ENCODE measurements at places on chromosomes 3 and 15. TPM values are rescaled to one million over a fixed set of nuclear protein-coding genes. Genes with fewer than 3 reads are reported as not detected.
A peak's percentile ranks its signal among the peaks of the same experiment; 100 is the strongest.

The GOLGA6L2 gene
- total RNA-seq = not detected

- no peak for DNase-seq
These were observed at the start of gene FEZF2 for GRCh38 chr3:62373215-62373614. FEZF2 (minus strand) TSS chr3:62373550; CDS start chr3:62372868, 682 bp downstream.

DNA sequence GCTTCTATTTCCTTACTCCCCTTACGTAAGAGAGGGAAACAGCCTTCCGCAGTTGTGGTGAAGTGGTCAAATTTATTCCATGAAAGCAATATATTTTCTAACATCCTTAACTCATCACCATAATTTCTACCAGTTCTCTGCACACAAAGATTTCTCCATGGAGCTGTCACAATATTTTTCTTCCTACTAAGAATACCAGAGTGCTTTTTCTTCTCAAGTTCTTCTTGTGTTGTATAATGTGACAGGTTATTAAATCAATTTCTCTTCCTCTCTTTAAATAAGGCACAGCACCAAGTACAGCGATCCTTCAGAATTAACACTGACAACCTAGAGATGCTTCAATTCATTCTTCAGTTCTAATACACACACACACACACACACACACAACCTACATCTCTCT, 153.0 kb downstream of the CPNE4 start:
- no peak for DNase-seq

GRCh38 chr3:53159156-53160060, 1.6 kb upstream of the PRKCD start:
- DNase-seq = no peak

The AP3B2 gene
- total RNA-seq = not detected

- DNase-seq = no peak
These were observed 178.4 kb downstream of the TBC1D2B start for GRCh38 chr15:77898811-77899730.

The NRROS gene
- 37.5 TPM for total RNA-seq

- DNase-seq = no peak
These were observed 200.7 kb upstream of the NSMCE3 start for GRCh38 chr15:29470311-29470710.

DNA sequence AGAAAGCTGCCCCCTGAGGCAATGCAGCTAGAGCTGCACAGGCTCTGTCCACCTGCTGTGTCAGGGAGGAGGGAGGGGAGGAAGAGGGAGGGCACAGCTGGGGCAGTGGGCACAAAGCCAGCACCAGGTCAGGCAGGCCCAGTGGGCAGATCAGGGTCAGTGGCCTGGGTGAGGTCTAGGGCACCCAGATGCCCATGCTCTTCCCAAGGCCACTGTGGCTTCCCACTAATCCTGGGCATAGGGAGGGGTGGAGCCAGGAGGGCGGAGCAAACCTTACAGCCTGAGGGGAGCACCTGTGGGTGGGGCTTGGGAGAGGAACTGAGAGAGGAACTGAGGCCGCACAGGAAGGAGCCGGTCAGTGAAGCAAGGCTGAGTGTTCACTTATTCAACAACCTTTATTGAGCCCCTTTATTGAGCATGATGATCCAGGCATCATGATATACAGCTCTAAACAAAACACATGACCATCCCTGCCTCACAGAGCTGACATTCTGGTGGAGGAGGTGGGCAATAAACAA, 55.0 kb downstream of the RHCG start:
- DNase-seq = no peak

The SLC6A1 gene
- not detected for total RNA-seq

DNA sequence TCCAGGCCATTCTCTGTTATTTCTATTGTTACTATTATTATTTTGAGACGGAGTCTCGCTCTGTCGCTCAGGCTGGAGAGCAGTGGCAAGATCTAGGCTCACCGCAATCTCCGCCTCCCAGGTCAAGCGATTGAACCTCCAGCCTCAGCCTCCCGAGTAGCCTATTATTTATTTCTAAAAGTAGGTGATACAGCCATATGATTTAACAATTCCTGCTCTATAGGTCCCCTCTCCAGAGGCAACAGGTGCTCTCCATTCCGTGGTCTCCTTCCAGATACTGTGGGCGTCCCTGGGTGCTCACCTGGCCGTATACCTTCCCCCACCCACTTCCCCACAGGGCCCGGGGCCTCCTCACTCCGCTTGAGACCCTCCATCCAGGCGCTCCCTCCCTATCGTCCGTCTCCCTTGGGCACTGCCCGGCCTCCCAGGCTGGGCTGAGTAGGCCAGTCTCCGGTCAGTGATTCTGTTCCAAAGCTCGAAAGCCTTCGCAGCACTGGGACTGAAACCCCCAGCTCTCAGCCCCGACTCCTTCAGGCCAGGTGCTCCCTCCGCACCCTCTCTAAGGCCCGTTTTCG, 708 bp upstream of the PTPN23 start:
- DNase-seq = no peak

GRCh38 chr3:22474706-22475445, 723.9 kb upstream of the ZNF385D start:
- no peak for DNase-seq

- no peak for DNase-seq
These were observed 95.8 kb downstream of the SEC22A start for GRCh38 chr3:123297627-123297899.

DNA sequence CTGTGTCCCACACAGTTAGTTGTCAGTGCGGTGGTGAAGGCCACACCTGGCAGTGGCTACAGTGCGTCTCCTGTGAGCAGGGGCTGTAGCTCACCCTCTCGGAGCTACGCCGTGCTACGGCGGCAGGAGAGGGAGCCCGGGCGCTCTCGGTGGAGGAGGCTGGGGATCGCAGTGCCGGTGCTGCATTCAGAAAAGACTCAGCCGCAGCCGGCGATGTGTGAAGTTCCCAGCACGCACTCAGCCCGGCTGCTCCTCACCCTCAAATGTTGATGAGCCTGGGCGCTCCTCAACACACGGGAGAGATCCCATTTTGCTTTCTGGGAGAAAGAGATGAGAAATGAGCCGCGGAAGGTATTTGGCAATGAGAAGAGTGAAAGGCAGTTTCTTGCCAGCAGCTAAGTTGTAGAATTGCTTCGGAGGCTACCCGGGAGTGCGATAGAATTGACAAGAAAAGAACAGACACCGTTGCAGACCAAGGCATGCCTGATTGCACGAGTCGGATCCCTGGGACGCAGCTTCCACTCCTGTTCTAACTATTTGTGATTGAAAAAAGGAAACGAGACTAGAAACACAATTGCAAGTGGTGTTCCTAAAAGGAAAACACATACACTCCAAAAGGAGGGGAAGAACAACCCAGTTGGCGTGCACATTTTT, at the start of gene UNC13C:
Gene UNC13C, plus strand, starts transcription at position 189 of the 654 bp plus-strand sequence. CDS start 34,463 bp downstream, outside the sequence.
- DNase-seq = no peak

The WNT5A gene
- 0.16 TPM for total RNA-seq

DNA sequence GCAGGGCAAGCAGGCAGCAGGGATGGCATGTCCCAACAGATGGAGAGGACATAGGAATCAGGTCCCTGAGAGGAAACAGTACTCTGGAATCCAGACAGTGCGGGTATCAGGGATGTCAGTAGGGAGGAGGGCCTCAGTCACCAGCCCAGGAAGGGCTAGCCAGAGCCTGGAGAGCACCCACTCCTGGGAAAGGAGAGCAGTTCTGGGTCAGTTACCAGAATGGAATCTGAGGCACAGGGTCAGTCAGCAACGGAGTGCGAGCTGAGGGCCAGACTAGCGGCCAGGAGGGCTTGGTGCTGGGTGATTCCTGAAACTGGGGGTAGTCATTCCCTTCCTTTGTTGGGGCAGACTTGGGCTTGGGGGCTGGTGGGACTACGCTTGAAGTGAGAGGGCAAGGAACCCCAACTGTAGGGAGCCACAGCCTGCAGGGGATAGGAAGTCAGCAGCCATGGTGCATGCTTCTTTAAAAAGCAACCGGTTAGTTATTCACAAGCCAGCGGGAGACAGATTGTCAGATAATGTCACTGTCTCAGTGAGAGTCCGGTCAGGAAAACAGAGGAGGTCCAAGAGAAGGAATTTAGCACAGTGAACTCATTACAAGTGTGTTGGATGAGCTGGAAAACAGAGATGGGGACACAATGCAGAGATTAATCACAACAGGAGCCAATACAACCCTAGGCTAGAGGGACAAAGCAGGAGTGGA, 27.9 kb downstream of the PLA1A start:
- no peak for DNase-seq

The RFX7 gene
- 58.9 TPM for total RNA-seq

The GOLGA8N gene
- total RNA-seq = 15.6 TPM

GRCh38 chr3:166071-166470, 30.5 kb upstream of the CHL1 start:
- DNase-seq = no peak

GRCh38 chr3:84077479-84077878, 881.3 kb upstream of the CADM2 start:
- DNase-seq = no peak

- no peak for DNase-seq
These were observed 8.9 kb downstream of the MKRN2OS start for GRCh38 chr3:12536423-12536822.

DNA sequence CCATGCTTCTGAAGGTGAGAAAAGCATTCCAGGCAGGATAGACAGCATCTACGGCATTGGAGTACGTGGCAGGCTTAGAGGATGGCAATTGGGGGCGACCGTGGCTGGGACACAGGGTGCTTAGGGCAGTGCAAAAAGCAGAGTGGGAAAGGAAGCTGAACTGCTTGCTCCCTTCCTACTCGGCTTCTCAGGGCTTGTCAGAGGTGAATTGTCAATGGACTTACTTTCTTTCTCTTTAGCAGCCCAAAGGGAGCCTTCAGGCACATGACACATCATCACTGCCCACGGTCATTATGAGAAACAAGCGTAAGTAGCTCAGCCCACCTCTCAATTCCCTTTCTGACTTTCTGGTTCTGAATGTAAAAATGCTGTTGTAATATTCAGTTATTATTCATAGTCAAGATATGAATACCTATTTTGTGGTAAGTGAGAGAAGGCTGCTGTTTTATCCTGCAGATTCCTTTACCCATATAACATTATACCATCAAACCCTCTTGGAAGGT, 84.3 kb downstream of the KLHL25 start:
- peak; percentile 54 for DNase-seq

The GANC gene
- total RNA-seq = 30.4 TPM

The FBXW12 gene
- not detected for total RNA-seq

GRCh38 chr3:119401069-119401468, 62.3 kb downstream of the TMEM39A start:
- DNase-seq = no peak

- DNase-seq = no peak
These were observed 16.7 kb upstream of the EIF1B start for GRCh38 chr3:40292637-40293349.

GRCh38 chr15:47678040-47678439, 39.3 kb upstream of the SEMA6D start:
- no peak for DNase-seq

DNA sequence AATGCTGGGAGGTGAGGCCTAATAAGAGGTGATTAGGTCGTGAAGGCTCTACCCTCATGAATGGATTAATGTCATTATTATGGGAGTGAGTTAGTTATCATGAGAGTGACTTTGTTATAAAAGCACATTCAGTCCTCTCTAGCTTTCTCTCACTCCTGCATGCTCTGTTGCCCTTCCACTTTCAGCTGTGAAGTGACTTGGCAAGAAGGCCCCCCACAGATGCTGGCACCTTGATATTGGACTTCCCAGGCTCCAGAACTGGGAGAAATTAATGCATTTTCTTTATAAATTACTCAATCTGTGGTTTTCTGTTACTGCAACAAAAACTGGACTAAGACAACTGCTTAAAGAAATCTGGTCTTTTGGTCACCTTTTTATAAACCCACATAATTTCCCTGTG, 144.3 kb downstream of the FBN1 start:
- DNase-seq = no peak

The CHST13 gene
- total RNA-seq = not detected

- no peak for DNase-seq
These were observed 41.5 kb downstream of the RARB start for GRCh38 chr3:25469558-25469957.

The FAM240A gene
- total RNA-seq = not detected

The RTP1 gene
- total RNA-seq = not detected

DNA sequence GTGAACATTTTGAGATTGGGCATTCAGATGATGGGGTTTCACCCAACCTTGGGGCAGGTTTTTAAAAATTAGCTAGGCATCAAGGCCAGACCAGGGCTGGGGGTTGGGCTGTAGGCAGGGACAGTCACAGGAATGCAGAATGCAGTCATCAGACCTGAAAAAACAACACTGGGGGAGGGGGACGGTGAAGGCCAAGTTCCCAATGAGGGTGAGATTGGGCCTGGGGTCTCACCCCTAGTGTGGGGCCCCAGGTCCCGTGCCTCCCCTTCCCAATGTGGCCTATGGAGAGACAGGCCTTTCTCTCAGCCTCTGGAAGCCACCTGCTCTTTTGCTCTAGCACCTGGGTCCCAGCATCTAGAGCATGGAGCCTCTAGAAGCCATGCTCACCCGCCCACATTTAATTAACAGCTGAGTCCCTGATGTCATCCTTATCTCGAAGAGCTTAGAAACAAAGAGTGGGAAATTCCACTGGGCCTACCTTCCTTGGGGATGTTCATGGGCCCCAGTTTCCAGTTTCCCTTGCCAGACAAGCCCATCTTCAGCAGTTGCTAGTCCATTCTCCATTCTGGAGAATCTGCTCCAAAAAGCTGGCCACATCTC, 6.1 kb downstream of the RHO start:
- no peak for DNase-seq

The HES1 gene
- total RNA-seq = 0.28 TPM

The ISLR2 gene
- total RNA-seq = 0.20 TPM

The PIF1 gene
- 85.5 TPM for total RNA-seq

The SST gene
- total RNA-seq = not detected
